Activated CD8-positive, alpha-beta T cell treated with anti-CD3 and anti-CD28 coated beads for 36 hours (primary cell): ENCODE measurements at places on chromosomes 2 and 18.

- no peak for DNase-seq
Observed at GRCh38 chr2:216971593-216971992, 111.7 kb upstream of the TNP1 start.

DNA sequence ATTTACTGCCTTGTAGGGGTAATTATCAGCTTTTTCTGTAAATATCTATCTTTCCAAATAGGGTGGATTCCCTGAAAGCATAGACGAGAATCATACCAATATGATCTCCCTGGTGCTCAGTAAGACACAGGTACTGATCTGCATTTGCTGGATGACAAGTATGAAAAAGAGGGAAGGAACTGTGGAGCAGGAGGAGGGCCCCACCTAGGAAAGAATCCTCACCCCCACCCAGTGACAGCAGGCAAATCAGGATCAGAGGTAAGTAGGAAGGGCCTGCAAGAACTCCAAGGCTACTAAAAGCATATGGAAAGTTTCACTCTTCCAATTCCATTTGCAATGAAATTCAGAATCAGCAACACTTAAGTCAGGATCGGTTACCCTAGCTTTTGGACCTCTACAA, 42.3 kb downstream of the METTL8 start:
- DNase-seq: no peak

GRCh38 chr2:46013726-46014125, 283.5 kb upstream of the EPAS1 start:
- DNase-seq: no peak

DNA sequence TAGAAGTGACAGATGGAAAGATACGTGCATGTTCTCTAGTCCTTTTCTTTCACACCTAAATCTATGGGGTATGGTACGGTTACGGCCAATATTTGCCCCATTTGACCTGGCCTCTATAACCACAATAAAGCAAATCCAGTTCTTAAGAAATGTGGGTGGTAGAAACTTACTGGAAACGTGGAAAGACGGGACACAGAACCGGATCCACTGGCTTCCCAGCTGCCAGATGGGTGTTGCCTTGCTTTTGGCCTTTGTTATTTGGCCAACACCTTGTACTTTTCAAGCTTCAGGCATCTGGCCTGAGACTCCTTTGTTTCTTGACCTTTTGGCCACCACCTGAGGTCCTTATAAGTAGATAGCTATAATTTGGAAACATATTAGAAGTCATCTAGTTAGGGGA, 635.9 kb downstream of the SLC4A3 start:
- no peak for DNase-seq

- no peak for DNase-seq
Observed at GRCh38 chr2:200930947-200931626, 32.4 kb downstream of the ORC2 start.

GRCh38 chr2:5359397-5359796, 332.8 kb upstream of the SOX11 start:
- no peak for DNase-seq
